ENCODE measurements at places on chromosomes 12 and 14.

- DNase-seq = no peak
Observed at GRCh38 chr12:15995801-15996200, 84.7 kb downstream of the DERA start.

- DNase-seq = peak; percentile 77
Observed at GRCh38 chr12:51814311-51815088, 34.0 kb downstream of the FIGNL2 start.

DNA sequence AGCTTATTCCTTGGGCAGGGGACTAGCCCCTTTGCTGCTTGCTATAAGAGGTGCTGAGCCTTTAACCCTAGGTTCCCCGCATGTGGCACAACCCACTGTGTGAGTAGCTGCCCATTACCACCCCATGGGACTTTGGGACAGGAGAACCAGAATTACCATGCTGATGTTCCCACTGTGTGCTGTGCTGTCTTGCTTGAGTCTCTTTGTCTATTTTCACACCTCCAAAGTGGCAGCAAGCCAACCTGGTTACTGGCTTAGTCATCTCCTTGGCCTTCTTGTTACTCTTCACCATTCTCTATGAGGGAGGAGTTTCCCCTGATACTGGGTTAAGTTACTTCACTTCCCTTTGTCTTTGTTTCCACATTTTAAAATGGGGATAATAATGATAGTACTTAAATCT, 73.4 kb upstream of the ETV6 start:
- peak; percentile 47 for DNase-seq

DNA sequence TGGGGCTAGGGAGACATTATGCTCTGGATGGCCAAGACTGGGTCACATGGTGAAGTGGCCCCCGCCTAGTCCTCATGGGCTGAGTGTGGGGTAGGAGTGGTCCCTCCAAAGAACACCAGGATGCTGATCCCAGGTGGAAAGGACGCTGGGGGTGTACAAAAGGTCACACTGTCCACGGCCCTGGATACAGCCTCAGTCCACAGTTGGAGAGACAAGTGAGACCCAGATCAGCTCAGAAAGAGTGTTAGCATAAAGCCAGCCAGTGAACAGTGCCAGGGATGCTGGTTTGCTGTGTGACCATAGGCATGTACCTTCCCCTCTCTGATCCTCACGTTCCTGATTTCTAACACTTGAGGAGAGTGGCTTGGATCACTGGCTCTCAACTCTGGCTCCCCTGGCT, 13.4 kb upstream of the OAS2 start:
- DNase-seq = no peak

- no peak for DNase-seq
Observed at GRCh38 chr12:106004289-106004688, 134.5 kb downstream of the NUAK1 start.

DNA sequence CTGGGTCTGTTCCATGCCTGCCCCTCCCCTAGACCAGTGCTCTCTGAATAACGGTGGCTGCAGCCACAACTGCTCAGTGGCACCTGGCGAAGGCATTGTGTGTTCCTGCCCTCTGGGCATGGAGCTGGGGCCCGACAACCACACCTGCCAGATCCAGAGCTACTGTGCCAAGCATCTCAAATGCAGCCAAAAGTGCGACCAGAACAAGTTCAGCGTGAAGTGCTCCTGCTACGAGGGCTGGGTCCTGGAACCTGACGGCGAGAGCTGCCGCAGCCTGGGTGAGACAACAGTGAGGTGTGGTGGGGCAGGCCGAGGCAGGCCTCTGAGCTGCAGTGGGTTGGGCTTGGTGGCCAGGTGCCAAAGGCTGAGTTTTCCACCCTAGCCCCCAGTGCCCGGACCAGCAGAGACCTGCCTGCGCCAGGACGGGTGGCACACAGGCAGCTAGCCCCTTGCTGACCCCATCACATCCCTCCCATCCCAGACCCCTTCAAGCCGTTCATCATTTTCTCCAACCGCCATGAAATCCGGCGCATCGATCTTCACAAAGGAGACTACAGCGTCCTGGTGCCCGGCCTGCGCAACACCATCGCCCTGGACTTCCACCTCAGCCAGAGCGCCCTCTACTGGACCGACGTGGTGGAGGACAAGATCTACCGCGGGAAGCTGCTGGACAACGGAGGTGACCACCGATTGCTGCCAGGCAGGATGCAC, 28.2 kb upstream of the LRP1-AS start:
- DNase-seq = peak; percentile 52

DNA sequence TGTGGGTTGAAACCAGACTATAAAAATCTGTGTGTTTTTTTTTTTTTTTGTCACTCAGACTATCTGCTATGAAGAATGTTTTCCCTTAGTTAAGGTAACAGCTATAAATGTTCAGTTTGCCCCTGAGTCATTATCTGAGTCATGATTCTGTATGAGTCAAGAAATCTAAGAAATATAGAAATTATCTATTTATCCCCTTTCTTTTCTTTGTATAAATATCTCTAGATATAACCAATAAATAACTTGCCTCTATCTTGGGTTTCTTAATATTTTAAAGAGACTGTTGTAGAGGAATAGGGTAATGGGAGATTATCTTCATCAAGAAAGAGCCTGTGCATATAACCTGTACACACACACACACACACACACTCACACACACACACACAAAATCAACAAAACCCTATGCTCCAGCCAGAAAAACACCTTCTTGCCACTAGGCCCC, 161.7 kb upstream of the EEA1 start:
- no peak for DNase-seq

Data from activated CD8-positive, alpha-beta memory T cell treated with anti-CD3 and anti-CD28 coated beads, Interleukin-2, amount 10 ng/mL, durations not matched to agents 7 days and 5 days (primary cell).